ENCODE measurements at places on chromosomes 4 and X.

DNA sequence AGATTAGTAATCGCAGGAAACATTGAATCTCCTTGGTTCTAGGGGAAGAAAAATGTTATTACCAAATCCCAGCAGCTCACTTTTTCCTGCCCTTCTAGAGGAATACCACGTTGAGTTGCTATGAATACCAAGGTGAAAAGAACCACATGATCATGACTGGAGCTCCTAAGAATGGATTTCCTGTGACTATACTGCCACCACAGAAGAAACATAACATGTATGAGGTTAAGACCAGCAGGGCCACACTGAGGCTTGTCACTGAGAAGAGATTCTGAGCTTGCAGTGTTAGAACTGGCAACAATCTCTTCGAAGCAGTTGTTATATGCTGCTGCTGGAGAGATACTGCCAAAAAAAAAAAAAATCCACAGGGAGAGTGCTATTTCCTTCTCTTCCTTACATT, 1235.3 kb downstream of the FSTL5 start:
- DNase-seq: no peak

DNA sequence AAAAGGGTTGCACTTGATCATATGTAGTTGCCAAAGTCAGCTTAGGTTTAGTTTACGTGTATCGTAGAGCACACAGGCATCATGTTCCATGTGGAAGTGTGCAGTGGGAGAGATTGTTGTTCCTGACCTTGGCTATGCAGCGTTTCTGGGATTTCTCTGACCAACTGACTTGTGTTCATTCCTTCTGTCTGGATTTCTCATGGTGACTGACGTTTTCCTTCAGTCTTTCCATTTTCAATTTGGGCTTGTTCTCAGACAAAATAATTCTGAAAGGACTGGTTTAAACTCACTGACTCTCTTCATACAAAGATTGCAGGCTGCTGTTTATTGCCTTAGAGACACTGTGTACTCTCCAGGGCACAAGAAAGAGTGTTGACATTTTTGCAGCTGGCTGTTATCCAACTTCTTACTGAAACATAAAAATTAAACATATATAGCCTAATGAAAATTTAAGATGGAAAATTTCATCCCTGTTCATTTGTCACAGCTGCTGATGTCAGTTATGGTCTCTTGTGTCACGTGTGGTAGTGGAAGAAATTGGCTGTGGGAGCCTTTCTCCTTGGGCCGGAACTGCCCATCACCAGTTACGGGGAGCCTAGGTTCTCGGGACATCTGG, 95.4 kb downstream of the TNIP2 start:
- DNase-seq: no peak

DNA sequence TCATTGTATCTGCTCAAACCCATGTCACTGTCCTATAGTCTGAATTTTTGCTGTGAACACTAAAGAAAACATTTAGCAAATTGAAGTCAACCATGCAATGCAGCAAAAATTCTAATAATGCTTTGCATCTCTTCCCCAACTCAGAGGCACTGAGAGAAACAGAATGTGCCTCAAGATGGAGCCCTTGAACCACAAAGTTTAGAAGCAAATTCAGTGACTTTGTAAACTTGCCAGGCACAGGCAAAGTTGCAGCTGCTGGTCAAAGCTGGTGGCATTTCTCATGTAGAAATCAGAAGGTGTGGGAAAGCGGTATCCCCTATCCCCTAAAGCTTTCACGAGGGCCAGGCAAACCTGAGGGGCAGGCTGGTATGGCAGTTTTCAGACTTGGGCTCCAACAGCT, 121.7 kb upstream of the DIPK2B start:
- peak; percentile 10 for DNase-seq

DNA sequence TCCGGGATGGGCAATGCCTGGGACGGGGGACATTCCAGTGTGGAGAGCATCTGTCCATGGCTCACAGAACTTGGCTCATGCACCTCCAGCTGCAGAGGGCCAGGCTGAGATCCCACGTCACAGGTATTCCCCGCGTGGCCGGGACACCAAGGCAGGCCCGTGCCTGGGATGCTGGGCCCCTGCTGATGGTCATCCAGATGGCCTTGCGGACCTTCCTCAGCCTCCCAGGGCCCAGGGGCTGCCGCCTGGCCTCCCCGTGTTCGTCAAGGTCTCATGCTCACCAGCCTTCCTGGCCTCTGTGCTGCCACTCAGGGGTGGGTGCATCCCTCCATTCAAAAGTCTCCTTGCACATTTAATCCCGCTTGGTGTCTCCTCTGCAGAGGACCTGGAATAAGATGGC, 40.9 kb upstream of the LRPAP1 start:
- DNase-seq: no peak

- DNase-seq: peak; percentile 69
These were observed 667.6 kb downstream of the PCDH18 start for GRCh38 chr4:136864604-136865185.

DNA sequence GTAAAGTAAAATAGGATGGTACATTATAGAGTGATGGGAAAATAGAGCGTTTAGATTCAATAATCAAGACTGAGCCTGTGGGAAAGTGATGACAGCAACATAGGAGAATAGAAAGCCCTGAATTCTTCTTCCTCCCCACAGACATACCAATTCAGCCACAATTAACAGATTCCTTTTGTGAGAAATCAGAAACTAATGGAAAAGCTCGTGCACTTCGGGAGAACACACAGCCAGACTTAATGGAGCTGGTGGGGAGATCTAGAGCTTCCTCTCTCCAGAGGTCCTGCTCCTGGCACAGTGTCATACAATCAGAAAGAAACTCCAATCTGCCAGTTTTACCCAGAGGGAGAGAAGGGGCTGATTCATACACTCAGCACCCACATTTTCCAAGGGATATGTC, 676.3 kb upstream of the BOD1L1 start:
- no peak for DNase-seq

DNA sequence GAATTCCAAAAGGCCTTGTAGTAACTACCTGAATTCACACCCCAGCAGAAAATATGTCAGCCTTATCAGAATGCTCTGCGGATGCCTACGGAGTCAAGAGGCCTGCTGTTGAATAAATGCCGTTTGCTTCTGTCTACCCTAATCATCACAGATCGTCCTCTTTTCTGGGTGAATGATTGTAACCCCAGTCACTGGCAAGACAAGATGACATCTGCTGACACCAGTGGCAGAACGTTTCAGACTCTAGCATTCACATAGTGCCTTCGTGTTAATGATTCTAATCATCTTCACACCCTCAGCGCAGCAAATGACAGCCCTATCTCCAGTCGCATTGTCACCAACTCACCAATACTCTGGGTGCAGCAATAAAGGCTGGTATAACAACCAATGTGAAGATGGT, 89.1 kb upstream of the MAP3K15 start:
- no peak for DNase-seq

Data from cerebellar cortex (tissue), 1 donor.